ENCODE measurements at places on chromosomes 1 and 21.

- no peak for DNase-seq
Observed at GRCh38 chr1:1324084-1324523, 356 bp downstream of the INTS11 start.

DNA sequence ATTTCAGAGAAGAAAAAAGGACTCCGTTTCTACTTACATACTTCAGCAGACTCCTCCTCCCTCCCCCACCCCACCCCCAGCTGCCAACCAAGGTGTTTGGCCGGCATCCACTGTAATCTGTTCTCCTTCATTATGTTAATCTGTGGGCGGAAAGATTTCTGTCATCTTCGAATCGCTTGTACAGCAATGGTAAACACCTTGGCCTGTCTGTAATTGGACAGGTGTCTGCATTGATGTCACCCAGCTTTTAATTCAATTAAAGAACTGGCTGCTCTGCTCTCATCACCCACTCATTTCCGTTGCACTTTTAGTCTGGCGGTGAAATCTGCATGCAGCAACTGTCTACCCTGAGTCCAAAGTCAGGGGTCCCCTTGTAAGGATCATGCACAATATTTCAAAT, 368.6 kb downstream of the USH2A start:
- no peak for DNase-seq

- no peak for DNase-seq
Observed at GRCh38 chr21:43979654-43980053, 32.5 kb upstream of the TRAPPC10 start.

GRCh38 chr1:5973771-5974170, 18.5 kb downstream of the NPHP4 start:
- no peak for DNase-seq

DNA sequence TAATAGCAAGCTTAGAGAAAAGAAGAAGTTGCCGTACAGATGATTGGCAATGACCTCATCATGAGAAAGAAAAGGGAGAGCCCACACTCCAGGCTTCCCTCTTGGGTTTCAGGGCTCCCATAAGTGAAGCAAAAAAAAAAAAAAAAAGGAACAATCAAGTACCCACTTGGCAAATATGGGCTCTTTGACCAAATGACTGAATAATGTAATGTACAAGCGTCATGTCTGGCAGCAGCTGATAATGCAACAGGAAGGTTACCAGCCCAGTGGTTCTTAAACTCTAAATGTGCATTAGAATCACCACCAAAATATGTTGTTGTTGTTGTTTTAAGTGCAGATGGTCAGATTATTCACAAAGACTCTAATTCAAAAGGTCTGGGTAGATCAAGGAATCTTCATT, 13.5 kb downstream of the TNFSF4 start:
- DNase-seq = no peak

GRCh38 chr1:69120817-69121216, 446.9 kb upstream of the LRRC7 start:
- DNase-seq = no peak

DNA sequence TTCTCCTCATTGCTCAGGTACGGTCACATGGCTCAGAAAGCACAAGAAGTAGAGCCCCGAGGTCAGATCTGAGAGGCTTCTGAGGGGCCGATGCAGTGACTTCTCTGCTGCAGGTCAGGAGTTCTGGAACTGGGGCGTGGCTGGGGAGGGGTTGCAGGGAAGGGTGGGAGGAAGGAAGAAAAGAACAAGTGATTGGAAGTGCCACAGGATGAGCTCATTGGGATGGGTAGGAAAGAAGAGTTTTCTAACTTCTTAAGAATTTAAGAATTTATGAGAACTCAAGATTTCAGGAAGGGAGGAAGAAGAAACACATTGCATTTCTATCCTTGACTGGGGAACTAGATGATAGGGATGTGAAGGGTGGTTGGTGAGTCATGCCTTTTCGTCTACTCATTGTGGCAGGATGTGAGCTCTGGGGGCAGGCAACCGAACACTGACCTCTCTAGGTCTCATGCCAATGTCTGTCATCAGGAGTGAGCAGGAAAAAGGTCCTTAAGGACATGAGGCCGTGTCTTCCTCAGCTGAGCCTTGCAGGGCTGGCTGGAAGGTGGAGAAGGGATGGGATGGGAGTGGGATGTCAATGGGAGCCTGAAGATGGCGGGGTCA, 497 bp downstream of the FCRLB start:
- no peak for DNase-seq

DNA sequence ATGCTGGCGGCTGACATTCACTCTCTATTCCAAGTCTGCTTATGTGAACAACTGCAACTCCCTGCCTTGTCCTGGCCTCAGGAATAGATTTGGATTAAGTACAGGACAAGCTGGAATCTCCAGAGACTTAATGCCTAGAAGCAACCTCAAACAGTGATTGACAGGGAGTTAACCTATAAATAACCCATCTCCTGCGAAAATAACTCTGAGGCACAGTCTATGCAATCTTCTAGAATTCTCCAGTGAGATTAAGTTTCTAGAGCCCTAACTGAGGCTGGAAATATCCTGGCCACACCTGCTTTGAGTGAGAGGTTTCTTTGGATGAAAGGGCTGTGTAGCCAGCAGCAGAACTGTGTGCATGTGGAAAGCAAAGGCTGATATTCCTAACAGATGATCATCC, 25.3 kb upstream of the ATP1A1 start:
- DNase-seq = no peak

DNA sequence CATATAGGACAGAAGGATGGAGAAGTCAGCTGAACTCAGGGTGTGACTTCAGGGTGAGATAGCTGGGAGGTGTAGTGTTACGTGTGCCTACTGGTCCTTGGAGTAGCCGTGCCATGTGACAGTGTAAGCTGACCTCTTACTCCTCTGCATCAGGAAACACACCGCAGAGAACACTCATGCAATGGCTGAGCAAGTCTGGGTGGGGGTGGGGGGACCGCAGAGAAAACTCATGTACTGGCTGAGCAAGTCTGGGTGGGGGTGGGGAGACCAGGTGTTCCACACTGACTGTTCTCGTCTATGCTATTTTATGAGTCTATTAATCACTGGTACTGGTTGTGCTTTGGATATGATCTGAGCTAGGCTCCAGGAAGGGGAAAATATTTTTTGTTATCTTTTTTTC, 233.1 kb downstream of the PAPPA2 start:
- DNase-seq = no peak

DNA sequence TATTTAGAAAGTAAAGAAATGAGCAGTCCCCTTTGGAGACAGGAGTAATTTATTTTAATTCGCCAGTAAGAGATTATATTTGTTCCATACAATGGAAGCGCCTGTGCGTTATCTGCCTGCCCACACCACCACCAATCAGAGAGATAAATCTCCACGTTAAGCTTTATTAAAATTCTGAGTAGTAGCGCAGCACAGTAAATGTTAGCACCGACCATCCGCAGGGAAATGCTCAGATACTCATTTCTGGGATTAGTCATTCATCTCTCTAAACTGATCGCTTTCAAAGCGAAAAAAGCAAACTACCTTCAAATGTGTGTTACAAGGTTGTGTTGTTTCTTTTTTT, 1.2 kb downstream of the ETS2 start:
- no peak for DNase-seq

- no peak for DNase-seq
Observed at GRCh38 chr21:42369821-42370220, 3.5 kb upstream of the TFF1 start.

DNA sequence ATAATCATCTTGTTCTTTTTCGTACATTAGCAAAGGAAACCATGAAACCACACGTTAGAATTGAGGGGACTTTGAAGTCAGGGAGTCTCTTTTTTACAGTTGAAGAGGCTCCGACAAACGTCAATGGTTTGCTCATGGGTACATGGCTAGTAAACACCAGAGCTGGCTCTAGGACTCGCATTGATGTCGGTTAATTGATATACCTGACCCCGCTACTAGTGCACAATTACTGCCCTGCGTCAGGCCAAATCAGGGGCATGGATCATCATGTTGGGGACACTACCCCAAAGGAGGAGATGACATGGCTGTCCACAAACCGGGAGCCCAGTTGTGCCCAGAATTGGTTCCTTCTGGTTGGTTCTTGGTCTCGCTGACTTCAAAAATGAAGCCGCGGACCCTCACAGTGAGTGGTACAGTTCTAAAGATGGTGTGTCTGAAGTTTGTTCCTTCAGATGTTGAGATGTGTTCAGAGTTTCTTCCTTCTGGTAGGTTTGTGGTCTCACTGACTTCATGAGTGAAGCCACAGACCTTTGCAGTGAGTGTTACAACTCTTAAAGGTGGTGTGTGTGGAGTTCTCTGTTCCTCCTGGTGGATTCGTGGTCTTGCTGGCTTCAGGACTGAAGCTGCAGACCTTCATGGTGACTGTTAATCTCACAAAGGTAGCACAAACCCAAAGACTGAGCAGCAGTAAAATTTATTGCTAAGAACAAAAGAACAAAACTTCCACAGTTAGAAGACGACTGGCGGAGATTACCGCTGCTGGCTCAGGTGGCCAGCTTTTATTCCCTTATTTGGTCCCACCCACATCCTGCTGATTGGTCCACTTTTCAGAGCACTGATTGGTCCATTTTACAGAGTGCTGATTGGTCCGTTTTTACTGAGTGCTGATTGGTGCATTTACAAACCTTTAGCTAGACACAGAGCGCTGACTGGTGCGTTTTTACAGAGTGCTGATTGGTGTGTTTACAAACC, 126.9 kb upstream of the ERRFI1 start:
- no peak for DNase-seq

- no peak for DNase-seq
Observed at GRCh38 chr1:200473698-200474371, 64.0 kb upstream of the ZNF281 start.

- DNase-seq = no peak
Observed at GRCh38 chr1:53242381-53242780, 4.1 kb upstream of the MAGOH start.

DNA sequence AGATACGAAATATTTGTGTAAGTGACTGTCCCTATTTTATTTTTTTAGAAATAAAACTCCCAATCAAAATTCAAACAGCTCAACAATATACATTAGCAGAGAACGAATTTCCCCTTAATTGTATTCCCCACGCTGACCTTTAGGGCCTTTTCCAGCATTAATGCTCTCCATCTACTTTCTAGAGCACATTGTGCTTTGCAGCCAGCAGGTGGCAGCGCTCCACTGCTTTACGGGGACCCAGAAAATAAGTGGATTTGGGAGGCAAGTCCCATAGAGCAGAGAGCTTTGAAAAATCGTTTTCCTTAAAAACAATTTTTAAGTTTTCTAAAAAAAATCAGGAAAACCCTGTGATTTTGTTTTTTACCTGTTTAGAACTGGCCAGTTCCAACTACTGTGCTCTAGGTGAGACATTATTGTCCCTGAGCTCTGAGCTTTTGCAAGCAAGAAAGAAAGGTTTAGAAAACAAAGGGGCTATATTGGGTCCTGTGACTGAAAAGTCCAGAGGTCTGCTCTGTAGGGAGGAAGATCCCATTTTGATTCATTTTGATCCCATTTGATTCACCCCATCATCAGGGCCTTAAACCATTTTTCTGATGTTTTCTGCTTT, 144.4 kb upstream of the ZNF644 start:
- DNase-seq = no peak

DNA sequence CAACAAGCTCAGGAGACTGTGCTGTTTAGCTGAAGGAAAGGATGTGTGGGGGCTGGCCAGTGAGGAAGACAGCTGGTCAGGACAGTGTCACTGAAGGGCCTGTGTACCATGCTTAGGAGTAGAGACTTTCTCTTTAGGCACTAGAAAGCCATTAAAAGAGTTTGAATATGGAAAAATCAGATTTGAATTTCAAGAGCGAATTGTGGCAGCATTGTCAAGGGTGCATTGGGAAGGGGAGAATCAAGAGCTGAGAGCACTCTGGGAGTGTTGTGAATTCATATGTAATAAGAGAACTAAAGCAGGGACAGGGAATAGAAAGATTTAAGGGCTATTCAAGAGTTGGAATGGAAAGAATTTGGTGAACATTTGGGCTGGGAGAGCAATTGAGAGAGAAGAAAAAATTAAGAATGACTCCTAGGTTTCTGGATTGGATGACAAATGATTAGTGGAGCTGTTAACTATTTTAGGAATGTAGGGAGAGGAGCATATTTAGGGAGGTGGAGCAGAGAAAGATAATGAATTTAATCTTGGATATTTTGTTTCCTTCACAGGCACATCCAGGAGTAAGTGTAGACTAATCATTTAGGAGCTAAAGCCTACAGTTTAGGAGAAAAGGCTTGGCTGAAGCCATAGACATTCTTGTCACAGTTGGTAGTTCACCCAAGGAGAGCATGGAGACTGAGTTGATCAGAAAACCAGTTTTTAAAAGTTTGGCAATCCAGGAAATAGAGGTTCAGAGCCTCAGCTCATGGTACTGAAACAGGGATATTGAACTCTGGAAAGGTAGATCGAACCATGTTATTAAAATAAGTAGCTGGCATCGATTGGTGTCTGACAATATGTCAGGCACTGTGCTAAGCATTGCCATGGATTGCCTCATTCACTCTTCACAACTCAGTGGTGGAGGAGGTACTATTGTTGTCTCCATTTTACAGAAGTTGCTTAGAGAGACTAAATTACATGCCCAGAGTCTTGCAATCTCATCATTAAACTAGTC, 23.1 kb upstream of the TOR3A start:
- DNase-seq = no peak

GRCh38 chr1:231600458-231600976, 26.1 kb upstream of the DISC1 start:
- no peak for DNase-seq

- DNase-seq = no peak
Observed at GRCh38 chr21:45590246-45590725, 48.0 kb upstream of the SLC19A1 start.

- no peak for DNase-seq
Observed at GRCh38 chr1:115458426-115459114, 120.5 kb upstream of the NGF start.
